A549 treated with CORT108297 at 1 μM for 4 hours (cell line): ENCODE measurements at places on chromosomes 4 and X. TPM values are rescaled to one million over a fixed set of nuclear protein-coding genes. Genes with fewer than 3 reads are reported as not detected.

Gene DMD
- 0.03 to 0.06 TPM (median 0.03 TPM) in 3 of 5 replicates, not detected in the others for total RNA-seq

Gene DUX4
- not detected in 5 replicates for total RNA-seq

Gene MAGEB3
- not detected in 5 replicates for total RNA-seq

Gene ARL9
- total RNA-seq: 0.07 TPM in 1 of 5 replicates, not detected in the others
